ENCODE measurements at places on chromosomes 3 and 15.
A peak's percentile ranks its signal among the peaks of the same experiment; 100 is the strongest.

DNA sequence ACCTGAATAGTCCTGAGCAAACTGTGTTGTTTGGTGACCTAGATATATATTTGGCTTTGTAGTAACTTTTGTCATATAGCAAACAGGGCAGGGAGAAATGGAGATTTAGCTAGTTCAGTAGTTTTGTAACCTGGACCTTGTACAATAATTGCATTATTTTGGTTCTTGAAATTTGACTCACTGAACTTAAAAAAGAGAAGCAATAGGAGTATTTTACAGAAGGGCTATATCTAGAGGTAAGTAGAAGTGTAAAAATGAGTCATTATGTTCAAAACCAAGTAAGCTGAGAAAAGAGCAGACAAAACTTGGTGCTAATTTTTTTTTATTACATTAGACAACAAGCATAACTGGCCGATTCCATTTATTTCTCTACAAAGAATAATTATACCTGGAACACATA lies 505.4 kb downstream of the ZIC1 start:
- DNase-seq = no peak

DNA sequence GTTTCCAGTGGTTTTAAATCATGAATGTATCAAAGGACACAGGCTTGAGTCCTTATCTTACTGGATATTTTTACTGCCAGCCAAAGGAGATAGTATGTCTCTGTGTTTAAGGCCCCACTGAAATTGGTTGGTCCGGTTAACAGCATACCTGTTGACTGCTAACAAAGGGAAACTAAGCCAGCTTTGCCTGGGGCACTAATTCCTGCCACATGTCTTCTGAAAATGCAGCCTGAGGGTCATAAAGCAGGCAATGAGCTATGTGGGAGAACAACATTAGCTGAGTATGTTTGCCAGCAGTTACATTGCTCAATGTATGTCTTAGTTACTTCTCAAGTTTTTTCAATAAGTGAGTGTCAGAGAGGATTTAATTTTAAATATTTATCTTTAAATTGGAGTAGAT lies 12.4 kb downstream of the PLS1 start:
- DNase-seq = no peak

DNA sequence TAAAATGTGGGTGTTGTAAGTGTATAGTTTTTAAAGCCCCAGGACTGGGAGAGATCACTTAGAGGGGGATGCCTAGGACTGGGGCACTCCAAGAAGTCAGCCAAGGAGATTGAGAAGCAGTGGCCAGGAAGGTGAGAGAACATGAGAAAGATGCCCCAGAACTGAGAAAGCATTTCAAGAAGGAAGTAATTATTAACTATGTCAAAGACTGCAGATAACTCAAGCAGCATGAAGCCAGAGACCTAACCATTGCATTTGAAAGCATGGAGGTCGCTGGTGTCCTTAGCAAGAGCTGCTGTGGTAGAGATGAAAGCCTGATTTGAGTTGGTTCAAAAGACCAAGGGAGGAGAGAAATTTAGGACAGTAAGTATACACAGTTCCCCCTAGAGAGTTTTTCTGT lies 30.6 kb upstream of the SLC2A2 start:
- DNase-seq = no peak

GRCh38 chr3:50121072-50122032 lies 32.6 kb downstream of the RBM5 start:
- peak; percentile 85 for DNase-seq

DNA sequence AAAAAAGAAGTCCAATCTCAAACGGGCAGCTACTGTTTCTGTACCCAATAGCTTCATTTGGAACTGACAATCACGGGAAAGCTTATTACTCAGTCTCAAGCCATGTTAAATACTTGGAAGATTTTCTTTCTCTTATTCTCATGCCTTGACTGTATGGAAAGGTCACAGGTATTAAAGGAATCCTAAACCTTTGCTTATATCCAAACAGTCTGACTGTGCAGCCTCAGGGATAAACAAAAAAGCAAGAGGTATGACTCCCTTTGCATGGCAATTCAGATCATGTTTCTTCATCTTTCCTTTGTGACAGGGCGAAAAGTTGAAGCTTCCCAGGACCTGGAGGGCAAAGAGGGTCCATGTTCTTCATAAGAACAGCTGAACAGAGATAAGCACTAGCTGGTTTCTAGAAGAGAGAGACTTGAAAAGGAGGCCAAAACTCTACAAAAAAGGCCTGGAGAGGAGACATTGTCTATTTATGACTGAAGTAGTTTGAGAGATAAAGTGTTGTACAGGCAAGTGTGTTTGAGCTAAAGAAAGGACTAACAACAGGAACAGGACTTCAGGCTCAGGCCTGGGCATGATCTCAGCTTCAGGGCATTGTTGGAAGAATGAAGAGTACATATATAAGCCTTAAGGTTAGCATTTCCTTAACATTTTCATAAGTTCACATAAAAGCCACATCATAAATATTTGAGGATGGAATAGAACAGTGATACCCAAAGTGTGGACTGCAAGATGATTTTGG lies 231.0 kb upstream of the THRB start:
- DNase-seq = no peak

GRCh38 chr3:11569156-11569741 lies 74.5 kb downstream of the VGLL4 start:
- no peak for DNase-seq

DNA sequence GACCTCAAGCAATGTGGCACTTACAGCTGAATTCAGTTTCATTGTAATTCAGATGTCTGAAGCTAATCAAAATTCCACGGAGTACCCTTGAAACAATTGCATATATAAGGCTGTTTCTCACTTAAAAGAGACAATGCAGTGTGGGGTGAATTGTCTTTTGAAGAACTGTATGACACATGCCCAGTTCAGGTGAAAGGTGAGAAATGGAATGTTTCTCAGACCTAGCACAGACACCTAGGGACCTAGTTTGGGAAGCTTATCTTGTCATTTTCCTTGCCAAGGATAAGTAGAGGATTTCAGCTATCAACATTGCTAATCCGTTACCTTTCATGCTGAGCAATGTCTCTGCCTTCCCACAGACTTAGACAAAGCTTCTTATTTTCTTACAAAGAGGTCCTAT lies 36.3 kb downstream of the MBNL1 start:
- DNase-seq = no peak

DNA sequence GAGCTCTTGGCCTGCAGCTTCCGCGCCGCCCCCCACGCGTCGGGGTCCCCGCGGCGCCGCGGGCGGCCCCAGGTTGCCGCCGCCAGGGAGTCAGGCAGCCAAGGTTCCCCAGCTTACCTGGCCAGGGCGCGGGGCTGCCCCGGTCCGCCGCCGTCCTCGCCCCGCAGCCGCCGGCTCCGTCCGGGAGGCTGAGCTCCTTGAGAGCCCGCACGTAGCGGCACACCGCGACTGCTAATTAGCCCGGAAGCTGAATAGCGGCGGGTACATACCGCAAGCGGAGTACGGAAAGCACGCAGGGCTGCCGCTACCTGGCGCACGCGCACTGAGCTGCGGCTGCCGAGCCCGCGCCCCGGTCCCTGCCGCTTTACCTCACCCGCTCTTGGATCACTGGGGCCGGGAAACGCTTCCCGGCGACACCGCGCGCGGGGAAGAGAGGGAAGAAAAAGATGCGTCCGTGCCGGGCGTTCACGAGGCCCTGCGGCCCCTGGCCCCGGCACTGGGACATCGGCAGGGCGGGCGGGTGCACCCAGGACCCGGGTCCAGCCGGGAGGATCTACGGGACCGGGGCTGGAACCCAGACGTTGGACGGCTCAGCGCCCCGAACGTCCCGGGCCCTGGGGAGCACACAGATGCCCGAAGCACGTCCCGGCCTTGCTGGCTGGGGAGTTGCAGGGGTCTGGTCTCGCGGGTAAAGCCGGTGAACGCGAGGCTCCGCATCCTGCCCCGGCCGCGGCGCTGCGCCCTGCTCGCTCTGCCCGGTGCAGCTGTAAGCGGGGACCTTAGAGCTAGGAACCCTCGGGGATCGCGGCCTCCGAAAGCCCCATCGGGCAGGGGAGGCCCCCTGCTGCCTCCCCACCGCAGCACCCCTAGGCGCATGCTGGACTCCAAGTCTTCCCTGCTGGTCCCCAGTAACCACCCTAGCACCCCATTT lies at the start of gene GOLGA8B:
Gene GOLGA8B (minus strand): TSS at position 253 of the 931 bp plus-strand sequence. CDS start 47,739 bp downstream, outside the sequence.
- no peak for DNase-seq

DNA sequence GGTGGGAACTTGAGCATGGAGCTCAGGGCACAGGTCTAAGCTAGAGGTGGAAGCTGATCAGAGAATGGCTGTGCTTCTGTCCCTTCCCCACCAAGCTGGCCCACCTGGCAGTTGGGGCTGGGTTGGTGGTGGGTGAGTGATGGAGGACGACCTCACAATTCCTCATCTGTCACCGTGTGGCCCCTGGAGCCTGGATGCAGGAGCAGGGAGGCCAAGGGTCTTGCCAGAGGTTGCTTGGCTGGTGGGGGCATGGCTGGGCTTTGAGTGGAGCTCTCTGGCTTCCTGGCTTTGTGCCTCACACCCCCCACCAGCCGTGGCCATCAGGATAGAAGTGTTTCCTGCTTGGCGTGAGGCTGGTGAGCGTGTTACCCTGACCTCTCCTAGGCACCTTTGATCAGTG lies 36.0 kb downstream of the FBLN2 start:
- no peak for DNase-seq

- DNase-seq = no peak
Measured at GRCh38 chr15:40878785-40879184, 4.8 kb upstream of the RHOV start.

GRCh38 chr3:149806171-149806778 lies 6.7 kb upstream of the RNF13 start:
- no peak for DNase-seq

DNA sequence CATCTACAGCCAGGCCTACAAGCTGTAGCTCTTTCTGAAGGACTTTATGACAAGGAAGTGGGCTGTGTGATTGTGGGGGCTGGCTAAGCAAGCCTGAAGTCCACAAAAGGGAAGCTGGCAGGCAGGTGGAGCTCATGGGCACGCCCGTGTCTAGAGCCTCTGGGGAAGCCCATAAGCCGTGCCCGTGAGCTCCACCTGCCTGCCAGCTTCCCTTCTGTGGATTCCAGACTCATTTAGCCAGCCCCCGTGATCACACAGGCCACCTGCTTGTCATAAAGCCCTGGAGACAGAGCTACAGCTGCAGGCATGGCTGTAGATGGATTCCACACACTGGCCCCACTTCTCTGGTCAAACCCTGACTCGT lies 15.2 kb downstream of the EFCC1 start:
- DNase-seq = no peak

DNA sequence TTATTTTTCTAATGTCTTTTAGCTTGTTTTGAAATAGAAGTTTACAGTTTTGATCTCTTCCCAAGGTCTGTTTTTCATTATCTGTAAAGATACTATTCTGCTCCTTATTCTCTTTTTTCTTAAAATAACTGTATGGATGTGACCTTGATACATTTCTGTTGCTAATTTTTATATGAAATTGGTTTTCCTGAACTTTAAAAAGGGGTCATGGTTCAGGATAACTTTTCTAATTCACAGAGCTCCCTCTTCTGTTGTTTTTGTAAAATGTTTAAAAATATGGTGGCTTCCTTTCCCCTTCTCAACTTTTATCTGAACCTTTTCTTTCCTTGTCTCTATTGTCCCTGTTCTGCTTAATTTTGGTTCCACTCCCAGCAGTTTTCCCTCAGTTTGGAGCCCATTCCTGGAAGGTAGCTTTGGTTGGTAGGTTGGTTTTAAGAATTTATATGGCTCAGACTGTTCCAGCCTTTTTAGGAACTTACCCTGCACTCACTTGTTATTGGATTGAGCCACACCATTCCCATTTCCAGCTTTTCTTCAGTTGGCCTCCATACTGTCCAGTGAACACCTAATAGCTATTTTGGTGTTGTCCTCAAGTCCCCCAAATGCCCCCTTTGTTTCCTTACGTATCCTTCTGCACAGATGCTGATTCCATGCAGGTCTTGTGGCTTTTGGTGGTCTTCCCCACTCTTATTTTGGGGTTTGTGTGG lies 70.3 kb downstream of the SLMAP start:
- DNase-seq = no peak

- DNase-seq = no peak
Measured at GRCh38 chr3:27729325-27729724, 7.2 kb upstream of the EOMES start.

- no peak for DNase-seq
Measured at GRCh38 chr3:177037241-177037640, 160.0 kb downstream of the TBL1XR1 start.

- no peak for DNase-seq
Measured at GRCh38 chr3:127512256-127512655, 78.3 kb downstream of the TPRA1 start.

DNA sequence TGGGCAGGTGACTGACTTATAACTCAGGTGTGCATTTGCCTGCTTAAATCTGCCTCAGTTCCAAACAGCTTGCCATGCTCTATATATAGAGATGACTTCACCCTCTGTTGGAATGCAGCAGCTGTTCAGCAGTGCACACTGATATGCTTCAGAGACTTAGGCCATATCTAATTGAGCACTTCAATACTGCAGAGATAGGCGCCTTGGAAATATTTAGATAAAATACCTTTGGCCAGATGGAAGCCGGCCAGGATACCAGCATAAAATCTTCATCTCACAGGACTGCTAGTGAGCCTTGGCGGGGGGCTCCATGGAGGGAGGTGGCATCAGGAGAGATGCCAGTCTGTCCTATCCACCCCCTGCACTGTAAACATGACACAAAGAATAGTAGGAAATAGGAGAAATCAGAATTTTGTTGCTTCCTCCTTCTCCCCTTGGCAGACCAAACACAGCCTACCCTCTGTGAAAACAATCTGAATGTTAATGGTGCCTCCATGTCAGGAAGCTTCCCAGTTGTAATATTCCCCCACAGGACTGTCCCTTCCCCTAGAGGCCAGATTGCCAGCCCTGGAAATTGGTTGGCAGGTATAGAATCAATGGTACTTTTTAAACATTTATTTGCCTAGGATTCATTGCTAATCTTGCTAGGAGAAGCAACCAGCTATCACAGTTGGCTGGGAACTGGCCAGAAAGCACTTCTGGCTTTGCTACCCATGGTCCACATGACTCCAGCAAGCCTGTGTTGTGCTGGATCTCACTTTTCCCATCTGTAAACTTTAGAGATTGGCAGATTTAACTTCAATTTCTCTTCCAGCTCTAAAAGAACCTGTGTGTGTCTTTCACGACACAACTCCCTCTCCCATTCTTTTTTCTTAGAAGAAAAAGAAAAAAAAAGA lies 215.5 kb upstream of the KCNMB2 start:
- DNase-seq = no peak

DNA sequence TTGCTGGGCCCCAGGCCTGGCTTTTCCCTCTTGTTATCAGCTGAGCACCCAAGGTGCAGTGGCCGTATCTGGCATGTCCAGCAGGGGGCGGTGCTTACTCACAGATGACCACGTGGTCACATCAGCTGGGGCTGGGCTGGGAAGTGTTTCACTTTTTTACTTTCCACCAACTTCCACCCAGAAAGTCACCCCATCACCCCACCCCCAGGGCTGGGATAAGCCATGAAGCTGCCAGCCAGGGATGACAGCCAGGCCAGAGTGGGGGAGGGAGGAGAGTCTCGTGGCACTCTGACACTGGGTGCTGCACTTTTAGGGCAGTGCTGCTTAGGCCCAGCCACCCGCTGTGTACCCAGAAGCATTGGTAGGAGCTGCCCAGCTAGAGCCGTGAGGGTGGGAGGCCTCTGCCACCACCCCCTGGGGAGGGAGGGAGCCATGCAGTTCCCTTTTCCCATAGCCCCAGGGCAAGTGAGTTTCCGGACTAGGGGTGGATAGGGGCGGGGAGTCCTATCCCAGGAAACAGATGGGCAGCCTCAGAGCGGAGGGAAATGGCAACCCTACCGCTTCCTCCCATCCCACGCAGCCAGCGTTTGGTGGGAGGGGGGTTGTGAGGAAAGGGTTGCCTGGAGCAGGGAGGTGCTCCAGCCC lies 6.1 kb downstream of the PPCDC start:
- DNase-seq = peak; percentile 89

GRCh38 chr3:65578861-65579260 lies 459.9 kb downstream of the MAGI1 start:
- no peak for DNase-seq
